ENCODE measurements at places on chromosomes 5 and 9.
A peak's percentile ranks its signal among the peaks of the same experiment; 100 is the strongest.

GRCh38 chr5:124238350-124238749, 508.1 kb downstream of the ZNF608 start:
- no peak for DNase-seq

DNA sequence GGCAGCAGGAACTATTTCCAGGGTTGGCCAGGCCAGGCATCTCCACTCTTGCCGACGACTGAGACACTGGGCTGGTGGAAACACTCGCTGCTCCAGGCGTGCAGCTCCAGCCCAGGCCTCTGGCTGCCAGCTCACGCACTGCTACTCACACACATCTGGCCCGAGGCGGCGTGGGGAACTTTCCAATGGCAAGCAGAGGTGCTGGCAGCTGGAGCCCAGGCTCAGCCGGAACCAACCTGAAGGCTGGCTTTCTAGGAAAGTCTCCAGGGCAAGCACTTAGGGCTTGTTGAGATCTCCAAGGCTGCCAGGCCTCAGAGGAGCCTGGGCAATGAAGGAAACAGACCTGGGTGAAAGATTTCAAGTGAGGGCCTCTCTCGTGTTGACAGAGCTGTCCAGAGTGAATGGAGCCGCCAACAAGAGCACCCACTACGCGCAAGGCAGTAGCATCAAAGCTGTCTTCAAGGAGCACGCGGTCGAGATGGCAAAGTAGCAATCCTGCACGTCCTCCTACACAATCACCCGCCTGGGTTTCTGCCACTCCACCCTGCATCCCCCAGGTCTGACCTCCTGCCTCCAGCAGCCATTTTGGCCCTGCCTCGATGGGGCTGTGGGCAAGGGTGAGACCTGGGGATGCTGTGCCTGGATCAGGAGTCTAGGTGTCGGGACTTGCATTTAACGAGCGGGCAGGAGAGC, 14.4 kb downstream of the SH3PXD2B start:
- peak; percentile 84 for DNase-seq

GRCh38 chr9:94298949-94299599, 29.4 kb downstream of the NUTM2F start:
- no peak for DNase-seq

DNA sequence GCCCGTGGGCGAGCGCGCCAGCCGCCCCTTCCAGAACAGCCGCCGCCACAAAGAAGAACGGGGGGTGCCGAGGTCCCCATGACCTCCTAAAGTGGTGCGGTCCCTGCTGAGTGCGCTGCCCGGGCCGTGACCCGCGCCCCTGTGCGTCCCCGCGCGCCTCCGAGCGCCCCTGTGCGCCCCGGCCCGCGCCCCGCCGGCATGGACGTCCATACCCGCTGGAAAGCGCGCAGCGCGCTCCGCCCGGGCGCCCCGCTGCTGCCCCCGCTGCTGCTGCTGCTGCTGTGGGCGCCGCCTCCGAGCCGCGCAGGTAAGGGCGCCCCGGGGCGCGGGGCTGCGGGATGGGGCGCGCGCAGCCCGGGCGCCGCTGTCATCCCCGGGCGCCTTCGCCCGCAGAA, 384 bp downstream of the COL5A1 start:
- DNase-seq = no peak

DNA sequence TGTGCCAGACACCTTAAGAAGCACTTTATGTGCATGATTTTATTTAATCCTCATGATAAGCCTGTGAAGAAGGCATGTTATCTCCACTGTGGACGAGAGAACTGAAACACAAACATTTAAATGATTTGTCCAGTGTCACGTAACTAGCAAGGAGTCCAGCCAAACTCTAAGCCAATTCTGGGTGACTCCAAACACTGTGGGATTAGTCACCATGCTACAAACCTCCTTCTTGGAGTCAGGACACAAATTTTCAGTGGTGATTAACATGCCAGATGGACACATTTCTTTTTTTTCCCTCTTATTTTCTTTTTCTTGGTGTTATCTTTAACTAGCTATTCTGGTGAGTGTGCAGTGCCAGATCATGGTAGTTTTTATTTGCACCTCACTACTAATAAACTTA, 316.8 kb downstream of the NDUFS4 start:
- DNase-seq = no peak

GRCh38 chr9:37977851-37978480, 74.0 kb upstream of the SLC25A51 start:
- no peak for DNase-seq

- no peak for DNase-seq
Observed at GRCh38 chr5:103075442-103075841, 44.5 kb downstream of the GIN1 start.

GRCh38 chr5:65999061-65999723, 72.8 kb downstream of the ERBIN start:
- DNase-seq = no peak

- peak; percentile 19 for DNase-seq
Observed at GRCh38 chr9:116843863-116844620, 156.9 kb downstream of the TRIM32 start.

GRCh38 chr5:173042763-173043107, 13.4 kb upstream of the CREBRF start:
- DNase-seq = no peak

DNA sequence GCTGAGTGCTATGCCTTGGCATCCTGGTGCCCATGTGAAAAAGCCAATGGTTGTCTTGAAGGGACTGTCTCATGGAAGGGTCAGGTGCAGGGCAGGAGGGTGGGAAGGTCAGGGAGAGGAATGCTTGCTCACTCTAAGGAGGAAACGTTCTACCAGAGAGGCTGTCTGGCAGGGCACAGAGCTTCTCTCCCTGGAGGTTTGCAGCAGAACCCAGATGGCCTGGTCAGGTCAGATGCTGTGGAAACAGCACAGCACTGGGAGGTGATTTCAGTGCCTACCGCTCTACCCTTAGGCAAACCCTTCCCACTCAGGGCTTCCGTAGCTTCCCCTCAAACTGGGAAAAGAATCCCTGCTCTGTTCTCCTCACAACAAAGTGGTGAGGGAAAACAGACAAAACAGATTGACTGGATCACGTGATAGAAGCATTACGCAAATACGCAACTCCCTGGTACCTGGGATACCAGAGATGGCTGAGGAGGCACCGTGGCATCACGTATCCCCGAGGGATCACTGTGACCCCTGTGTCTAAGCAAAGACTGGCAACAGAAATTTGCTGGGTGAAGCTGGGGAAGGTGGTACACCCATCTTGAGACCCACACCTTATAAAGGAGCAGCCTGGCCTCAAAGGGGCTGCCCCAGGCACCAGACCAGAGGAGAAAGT, 3.9 kb upstream of the MGAT1 start:
- DNase-seq = no peak

GRCh38 chr5:147809830-147810666, 21.4 kb downstream of the SPINK1 start:
- DNase-seq = no peak

DNA sequence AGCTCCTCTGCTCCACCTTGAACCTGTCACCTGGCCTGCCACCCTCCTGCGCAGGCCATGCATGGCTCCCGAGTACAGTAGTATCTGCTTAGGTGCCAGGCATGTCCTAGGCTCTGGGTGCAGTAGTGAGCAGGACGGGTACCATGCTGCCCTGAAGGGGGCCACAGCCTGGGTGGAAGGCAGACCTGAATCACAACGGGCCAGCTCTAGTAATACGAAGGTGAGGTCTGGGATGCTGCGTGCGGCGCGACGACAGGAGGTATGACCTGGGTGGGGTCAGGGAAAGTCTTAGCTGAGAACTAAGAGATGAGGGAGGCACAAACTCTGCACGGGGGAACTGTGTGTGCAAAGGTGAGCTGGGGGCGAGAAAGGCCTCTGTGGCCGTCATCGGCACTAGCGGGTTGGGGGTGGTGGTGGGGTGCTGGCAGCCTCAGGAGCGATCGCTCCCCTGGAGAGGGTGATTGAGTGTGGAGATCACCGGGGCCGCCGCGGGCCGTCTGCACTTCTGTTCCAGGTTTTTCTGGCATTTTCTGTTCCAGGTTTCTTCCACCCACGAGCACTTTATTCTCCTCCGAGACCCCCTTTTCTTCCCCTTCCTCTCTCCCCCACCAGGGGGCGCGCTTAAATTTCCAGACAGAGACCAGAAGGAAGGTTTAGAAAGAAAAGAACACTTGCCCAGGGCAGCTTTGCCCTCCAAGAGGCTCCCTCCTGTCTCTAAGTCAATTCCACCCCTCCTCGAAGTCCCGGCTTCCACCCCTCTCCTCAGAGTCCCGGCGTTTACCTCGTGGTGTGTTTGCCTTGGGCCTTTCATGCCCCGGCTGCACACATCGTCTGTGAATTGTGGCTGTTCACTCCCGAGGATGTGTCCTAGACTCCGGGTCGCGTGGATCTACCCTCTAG, 15.1 kb downstream of the PDLIM4 start:
- DNase-seq = peak; percentile 73

DNA sequence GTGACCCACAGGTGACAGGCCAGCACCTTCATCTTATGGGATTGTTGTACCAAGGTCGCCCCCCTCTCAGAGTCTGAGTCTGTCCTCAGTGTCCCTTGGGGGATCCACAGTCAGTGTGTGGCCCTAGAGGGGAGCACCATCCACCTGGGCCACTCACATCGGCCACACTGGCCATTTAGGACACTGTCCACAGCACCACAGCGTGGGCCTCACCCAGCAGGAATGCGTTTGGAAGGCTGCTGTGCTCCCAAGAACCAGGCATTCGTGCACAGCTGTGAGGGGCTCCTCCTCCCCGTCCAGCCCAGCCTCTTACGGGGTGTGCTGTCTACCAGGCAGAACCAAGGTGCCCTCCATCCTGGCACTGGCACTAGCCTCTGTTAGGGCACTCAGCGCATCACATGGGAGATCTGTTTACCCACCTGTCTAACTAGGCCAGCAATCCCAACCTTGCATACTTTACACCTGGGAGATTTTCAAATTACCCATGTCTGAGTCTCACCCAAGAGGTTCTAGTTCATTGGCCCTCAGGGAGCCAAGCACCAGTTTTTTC, 24.5 kb upstream of the UBE2QL1 start:
- no peak for DNase-seq

GRCh38 chr9:4147476-4148230, 152.2 kb downstream of the GLIS3 start:
- DNase-seq = no peak

DNA sequence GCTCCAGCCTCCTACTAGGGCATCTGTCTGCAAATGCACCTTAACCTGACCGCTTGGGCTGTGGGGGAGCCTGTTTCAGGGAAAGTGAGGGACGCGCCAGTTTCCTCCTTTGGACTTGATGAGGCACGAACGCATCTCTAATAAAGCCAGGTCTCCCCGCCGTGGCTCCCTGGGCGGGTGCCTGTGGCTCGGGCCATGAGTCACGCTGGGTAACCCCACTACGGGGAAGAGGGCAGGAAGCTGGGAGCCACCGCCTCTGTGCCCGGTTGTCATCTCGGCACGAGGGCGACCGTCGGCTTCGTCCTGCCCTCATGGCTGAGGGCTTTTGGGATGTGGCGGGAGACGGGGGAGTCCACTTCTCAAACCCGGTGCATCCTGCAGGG, 12.1 kb downstream of the NOTCH1 start:
- DNase-seq = no peak

DNA sequence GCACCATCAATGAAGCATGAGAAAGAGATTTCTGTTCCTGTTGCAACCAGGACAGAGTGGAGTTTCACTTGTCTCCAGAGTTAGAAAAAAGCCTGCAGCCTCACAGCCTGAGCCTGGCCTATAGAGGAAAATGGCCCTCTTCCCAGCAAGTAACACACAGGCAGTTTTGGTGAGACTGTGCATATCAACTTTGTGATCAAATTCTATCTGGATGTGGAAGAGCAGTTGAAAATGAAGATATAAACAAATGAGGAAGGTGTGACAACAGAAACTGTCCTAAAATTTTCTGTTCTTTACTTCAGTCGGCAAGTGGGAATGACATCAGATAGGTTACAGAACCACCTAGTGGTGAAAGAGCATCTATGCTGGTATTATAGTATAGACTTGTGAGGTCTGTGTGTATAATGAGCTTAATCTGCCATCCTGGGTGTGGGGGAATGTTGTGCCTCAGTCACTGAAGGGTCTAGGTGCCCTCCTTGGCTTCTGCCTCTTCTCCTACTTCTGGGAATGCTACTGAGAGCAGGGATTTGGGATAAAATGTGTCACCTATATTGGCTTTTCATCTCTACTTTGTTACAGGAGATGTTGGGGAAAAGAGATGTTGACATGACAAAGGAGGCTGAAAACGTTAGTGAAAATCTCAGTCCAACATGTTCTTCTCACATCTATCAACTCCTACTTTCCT, 28.2 kb downstream of the YIPF5 start:
- DNase-seq = peak; percentile 76

GRCh38 chr5:113052041-113052795, 75.6 kb downstream of the DCP2 start:
- DNase-seq = no peak

- no peak for DNase-seq
Observed at GRCh38 chr9:7085357-7085756, 327.6 kb downstream of the KDM4C start.

DNA sequence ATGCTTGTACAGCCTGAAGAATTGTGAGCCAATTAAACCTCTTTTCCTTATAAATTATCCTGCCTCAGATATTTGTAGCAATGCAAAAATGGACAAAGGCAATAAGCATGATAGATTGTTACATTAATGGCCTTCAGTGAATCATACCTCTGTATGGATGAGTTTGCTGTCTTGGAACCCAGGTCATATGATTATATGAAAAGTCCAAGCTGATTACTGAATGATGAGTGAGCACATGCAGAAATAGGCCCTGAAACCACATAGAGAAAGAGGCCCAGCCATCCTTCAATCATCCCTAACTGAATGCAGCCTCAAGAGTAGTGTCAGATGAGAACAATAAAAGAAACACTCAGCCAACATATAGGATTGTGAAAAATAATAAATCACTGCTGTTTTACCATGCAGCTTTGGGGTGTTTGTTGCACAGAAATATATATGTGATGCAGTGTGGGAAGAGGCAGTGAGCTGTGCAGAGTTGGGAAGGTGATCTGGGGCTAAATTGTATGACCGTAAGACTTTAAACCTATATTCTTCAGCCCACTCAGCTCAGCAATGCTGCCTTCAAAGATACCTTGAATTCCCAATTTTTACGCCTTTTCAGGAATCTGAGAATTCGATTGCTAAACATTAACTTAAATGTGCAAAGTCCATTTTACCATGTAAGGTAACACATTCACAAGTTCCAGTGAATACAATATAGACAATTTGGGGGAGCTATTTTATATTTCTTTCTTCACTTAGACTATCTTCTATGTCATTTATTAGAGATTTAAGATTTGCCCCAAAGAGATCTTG, 36.3 kb upstream of the SHISAL2B start:
- DNase-seq = no peak

DNA sequence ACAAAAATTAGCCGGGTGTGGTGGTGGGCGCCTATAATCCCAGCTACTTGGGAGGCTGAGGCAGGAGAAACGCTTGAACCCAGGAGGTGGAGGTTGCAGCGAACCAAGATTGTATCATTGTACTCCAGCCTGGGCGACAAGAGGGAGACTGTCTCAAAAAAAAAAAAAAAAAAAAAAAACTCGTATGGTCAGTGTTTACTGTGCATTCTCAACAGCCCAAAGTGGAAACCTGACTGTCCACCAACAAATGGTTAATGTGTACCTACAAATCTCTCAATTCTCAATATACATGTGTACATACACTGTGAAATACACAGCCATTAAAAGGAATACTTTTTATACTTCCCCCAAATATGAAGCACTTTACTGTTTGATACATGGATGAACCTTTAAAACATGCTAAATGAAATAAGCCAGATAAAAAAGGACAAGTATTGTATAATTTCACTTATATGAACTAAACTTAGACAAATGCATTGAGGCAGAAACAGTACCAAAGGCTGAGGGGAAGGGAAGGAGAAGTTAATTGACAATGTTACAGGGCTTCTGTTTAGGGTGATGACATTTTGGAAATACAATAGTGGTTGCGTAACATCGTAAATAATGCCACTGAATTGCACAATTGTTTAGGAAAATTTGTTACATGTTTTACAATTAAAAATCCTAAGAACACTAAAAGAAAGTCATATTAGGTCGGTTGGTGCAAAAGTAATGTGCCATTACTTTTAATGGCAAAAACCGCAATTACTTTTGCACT, 16.5 kb downstream of the DNAJA1 start:
- no peak for DNase-seq

All from muscle of leg (tissue), 16 donors.